ENCODE measurements at places on chromosomes 13 and 19.

GRCh38 chr13:79413521-79413920 lies 7.5 kb upstream of the RBM26 start:
- DNase-seq, result no peak

DNA sequence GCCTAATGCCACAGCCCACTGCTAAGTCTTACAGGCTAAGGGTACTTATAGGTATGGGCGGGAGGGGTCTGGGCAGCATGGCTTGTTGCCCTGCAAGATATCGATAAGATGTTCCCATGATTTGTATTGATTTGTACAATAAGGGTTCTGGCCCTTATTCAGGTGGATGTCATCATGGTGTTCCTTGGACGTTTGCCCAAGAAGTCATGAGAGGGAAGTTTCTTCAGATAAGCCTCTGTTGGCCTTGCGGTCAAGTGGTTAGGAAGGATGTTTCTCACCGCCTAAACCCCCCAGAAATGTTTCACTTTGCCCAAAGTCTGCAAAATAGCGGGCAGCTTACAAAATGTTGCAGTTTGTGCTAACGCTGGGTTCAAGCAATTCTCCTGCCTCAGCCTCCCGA lies 7.3 kb downstream of the PARP4 start:
- DNase-seq, result no peak

DNA sequence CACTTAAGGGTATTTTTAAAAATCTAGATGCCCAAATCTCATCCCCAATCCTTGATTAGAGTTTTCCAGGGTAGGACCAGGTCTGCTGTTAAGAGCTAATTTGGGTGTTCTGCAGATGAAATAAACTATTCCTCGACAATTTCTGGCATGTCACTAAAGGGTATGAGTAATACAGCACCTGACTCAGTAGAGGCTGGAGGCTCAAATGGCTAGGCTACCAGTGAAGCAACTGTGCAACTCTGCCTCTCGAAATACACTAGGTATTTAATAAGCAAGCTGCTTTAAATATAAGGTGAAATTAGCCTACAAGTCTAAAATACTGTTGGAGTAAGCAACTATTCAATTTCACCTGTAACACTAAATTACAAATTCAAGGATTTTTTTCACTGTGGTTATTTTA lies 1.5 kb downstream of the RNF6 start:
- DNase-seq, result no peak

DNA sequence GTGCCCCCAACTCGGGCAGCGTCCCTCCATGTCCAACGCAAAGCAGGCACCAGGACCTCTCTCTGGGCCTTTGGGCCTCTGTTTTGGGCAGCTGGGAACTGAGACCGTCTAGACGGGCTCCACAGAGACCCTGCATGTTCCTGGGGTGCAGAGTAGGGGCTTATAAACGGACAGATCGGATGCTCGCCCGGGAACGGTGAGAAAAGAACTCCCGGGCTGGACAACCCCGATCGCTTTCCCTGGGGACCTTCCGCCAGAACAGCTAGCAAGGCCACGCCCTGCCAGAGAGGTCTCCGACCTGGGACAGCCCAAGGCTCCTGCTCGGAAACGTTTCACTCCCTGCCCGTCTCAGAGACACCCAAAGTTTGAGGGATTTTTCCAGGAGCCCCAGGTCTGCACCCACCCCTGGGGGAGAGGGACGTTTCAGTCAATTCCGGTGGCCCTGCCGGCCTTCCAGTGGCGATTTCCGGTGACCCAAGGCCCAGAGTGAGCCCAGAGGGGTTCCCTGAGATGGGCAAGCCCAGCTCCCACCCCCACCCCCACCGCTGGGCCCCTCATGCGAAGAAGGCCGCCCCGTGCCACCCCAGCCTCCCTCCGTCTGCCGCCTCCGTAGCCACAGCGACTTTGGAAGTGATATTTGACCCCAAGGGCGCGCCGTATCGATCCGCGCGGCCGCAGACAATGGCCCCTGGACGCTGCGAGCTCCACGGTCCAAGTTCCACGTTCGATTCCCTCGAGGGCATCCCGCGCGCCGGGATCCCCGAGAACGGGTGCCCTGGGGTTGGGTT lies 1.7 kb downstream of the NR2F6 start:
- no peak for DNase-seq

DNA sequence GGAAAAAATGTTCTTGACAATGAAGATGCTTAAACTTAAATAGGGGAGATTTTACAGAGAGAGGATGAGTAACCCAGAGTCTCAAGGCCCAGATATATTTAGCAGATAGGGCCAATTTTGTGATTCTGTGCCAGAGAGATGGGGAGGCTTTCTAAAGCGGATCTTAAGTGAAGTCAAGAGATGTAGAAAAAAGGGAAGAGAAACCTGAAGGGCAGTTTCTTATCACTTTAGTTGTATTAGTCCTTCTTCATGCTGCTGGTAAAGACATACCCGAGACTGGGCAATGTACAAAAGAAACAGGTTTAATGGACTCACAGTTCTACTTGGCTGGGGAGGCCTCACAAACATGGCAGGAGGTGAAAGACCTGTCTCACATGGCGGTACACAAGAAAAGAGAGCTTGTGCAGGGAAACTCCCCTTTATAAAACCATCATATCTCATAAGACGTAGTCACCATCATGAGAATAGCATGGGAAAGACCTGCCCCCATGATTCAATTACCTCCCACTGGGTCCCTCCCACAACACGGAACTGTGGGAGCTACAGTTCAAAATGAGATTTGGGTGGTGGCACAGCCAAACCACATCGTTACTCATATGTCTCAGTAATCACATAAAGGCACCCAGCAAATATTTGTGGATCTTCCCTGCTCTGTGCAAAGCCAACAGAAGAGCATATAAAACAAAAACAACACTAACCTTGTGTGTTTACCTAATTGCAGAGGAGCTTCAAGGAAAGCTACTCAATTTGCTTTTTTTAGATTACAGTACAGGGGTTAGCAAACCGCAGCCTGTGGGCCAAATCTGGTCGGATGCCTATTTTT lies 102.6 kb upstream of the MYCBP2 start:
- no peak for DNase-seq

GRCh38 chr19:31664997-31665396 lies 315.8 kb upstream of the TSHZ3 start:
- no peak for DNase-seq

- DNase-seq, result no peak
Measured at GRCh38 chr13:73967397-73968165, 166.6 kb downstream of the KLF12 start.

GRCh38 chr13:42333613-42334328 lies 61.8 kb downstream of the AKAP11 start:
- no peak for DNase-seq

GRCh38 chr13:48494874-48495273 lies 38.0 kb downstream of the RCBTB2 start:
- DNase-seq, result no peak

GRCh38 chr13:89199138-89199537 lies 1528.0 kb downstream of the SLITRK5 start:
- DNase-seq, result no peak

GRCh38 chr19:15769586-15769985 lies 17.9 kb upstream of the OR10H5 start:
- no peak for DNase-seq

GRCh38 chr13:41049480-41050440 lies 11.5 kb upstream of the WBP4 start:
- DNase-seq, result no peak

- DNase-seq, result no peak
Measured at GRCh38 chr19:39200066-39200802, 3.5 kb downstream of the NCCRP1 start.

- no peak for DNase-seq
Measured at GRCh38 chr13:112107289-112107688, 40.3 kb downstream of the SOX1 start.

- DNase-seq, result peak; percentile 30
Measured at GRCh38 chr13:113468472-113469201, 15.3 kb upstream of the ADPRHL1 start.

- DNase-seq, result no peak
Measured at GRCh38 chr19:55622242-55622969, 2.0 kb downstream of the ZNF784 start.

- DNase-seq, result no peak
Measured at GRCh38 chr13:110949116-110949515, 34.2 kb upstream of the ANKRD10 start.

DNA sequence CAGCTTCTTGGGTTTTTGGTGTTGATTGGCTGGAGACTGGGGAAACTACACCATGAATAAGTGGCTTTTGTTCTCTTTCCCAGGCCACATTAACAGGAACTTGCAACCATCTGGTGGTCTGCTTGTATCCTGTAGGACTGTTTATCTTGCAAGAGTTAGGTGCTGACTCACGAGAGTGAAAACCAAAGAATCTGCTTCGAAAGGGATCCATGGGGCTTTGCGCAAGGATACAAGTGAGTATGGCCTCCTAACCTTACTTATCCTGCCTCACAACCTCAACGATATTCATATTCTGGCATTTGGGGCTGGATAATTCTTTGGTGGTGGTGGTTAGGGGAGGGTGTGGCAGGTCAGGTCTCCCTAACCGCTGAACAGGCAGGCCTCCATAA lies 4.7 kb upstream of the SIGLECL1 start:
- no peak for DNase-seq

DNA sequence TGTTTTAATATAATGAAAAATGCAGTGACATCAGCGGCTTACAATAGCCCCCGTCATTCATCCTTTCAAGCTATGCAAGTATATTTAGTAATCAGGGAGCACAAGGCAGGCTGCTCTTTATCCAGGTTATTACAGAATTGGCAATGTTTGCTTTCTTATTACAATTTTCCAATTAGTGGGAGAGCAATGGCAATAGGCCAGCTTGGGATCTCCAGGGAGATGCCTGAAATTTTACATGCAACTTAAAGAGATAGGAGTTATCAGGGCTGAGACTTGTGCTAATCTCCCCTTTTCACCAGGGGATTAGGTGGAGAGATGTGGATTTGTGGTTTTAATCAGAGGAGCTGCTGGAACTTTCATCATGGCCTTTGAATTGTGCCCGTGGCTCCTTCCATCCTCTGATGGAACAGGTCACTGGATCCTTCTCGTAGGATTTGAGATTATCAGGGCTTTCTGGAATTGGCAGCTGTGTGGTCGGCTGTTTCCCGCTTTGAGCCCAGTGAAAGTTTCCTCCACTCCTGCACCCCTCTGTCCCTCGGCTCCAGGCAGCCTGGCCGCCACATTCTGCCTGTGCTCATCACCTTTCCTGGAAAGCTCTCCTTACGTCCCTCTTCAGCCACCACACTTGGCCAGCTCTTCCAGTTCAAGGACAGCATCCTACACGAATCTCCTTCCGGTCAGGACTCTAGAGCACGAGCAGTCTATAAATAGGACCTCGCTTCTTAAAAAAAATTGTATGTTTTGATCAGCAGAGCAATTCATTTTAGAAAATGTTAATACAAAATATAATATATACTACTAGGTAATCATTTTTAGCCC lies 47.0 kb downstream of the CBY2 start:
- DNase-seq, result no peak

GRCh38 chr13:53191091-53191490 lies 162.5 kb downstream of the OLFM4 start:
- DNase-seq, result no peak

DNA sequence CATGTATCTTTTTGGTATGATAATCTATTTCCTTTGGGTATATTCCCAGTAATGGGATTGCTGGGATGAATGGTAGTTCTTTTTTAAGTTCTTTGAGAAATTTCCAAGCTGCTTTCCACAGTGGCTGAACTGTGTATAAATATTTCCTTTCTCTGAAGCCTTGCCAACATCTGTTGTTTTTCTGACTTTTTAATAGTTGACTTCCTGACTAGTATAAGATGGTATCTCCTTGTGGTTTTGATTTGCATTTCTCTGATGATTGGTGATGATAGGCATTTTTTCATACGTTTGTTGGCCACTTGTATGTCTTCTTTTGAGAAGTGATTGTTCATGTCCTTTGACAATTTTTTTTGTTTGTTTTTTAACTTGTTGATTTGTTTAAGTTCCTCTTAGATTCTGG lies 61.6 kb upstream of the PCDH17 start:
- no peak for DNase-seq

DNA sequence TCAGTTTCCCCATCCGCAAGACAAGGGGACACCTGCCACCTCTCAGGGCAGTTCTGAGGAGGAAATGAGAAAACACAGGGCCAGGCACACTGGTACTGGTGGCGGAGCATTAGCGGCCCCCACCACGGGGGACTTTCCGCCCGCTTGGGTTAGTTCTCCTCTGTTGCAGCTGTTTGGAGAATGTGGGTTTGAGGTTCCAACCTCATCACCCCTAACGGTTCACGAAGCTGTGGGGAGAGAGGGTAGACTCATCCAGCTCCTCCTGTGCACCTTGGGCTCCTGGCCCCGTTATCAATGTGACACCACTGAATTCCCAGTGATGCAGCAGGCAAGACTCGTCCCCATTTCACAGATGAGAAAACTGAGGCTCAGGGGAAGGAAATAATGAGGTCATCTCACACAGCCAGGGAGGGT lies 10.3 kb downstream of the PTPRS start:
- no peak for DNase-seq

GRCh38 chr13:105406551-105406950 lies 1128.9 kb downstream of the EFNB2 start:
- no peak for DNase-seq

DNA sequence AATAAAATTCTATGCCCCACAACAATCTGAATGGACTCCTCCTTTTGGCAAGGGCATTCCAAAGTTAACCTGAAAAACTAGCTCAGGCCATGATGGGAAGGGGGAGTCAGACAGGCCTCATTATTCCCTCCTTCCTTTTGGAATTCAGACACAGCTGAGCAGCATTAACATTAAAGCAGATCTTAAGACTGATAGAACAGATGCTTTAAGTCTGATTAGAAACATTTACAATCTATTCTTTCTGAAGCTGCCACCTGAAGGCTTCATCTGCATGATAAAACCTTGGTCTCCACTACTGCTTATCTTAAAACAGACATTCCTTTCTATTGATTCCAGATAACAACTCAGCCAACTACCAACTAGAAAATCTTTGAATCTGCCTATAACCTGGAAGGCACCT lies 98.9 kb downstream of the UGGT2 start:
- DNase-seq, result no peak

- no peak for DNase-seq
Measured at GRCh38 chr19:44176590-44176989, 11.7 kb downstream of the ZNF226 start.

Data from neural crest cell (in vitro differentiated cells).